ENCODE measurements at places on chromosomes 16 and 17. TPM values are rescaled to one million over a fixed set of nuclear protein-coding genes. Genes with fewer than 3 reads are reported as not detected.

Gene TNFRSF17
- not detected for total RNA-seq

Gene CD300LB
- not detected for total RNA-seq

Gene C17orf113
- 0.21 TPM for total RNA-seq

Gene KRT36
- not detected for total RNA-seq

Gene KRTAP9-8
- not detected for total RNA-seq

Gene TADA2A
- total RNA-seq, result 7.7 TPM

Data from ascending aorta (tissue), 2 donors.